Activated naive CD4-positive, alpha-beta T cell treated with anti-CD3 and anti-CD28 coated beads, Interleukin-2, amount 50 U/mL, for 72 hours (primary cell): ENCODE measurements at places on chromosomes 5 and 9. TPM values are rescaled to one million over a fixed set of nuclear protein-coding genes. Genes with fewer than 3 reads are reported as not detected.

The MAST4 gene
- total RNA-seq: 41.7 TPM

The SPATA31C1 gene
- total RNA-seq: not detected

The COL27A1 gene
- 26.7 TPM for total RNA-seq

The WDR70 gene
- total RNA-seq: 22.7 TPM

The GRM6 gene
- total RNA-seq: not detected

The SOX30 gene
- total RNA-seq: not detected

The SLC25A46 gene
- 49.6 TPM for total RNA-seq

The CYSRT1 gene
- total RNA-seq: 0.64 TPM

The GFPT2 gene
- total RNA-seq: 0.36 TPM

The SLC1A3 gene
- not detected for total RNA-seq

DNA sequence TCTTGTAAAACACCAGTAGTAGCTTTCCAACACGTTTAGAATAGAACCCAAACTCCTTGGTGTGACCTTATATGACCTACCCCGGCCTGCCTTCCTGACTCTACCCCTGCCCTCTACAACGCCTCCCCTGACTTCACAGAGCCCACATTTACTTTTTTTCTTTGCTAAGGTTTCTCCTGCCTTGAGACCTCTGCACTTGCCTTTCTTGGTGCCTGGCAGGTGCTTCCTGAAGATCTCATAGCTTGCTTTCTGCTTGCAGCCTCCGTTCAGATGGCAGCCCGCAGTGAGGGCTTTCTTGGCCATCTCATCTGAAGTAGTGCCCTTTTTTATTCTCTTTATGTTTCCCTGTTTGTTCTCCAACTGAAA, 24.3 kb downstream of the NUP214 start:
- DNase-seq: no peak

DNA sequence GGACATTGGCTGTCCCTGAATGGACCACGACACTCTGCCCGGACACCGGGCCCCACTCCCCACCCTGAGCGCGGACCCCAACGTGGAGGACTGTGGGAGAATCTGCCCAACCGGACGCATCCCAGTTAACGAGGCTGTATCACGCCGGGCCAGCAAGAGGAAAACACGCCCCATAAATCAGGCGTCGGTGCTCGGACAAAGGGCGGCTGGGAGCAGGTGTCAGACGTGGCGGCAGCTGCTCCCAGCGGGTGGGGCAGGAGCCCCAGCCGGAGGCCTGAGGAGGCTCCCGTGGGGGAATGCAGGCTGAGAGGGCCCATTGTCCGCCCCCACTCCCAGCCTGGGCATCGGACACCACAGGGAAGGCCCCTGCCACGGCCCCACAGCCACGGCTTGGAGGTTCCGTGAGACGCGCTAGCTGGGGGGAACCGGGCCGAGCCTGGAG, 19.2 kb downstream of the NOTCH1 start:
- DNase-seq: no peak

DNA sequence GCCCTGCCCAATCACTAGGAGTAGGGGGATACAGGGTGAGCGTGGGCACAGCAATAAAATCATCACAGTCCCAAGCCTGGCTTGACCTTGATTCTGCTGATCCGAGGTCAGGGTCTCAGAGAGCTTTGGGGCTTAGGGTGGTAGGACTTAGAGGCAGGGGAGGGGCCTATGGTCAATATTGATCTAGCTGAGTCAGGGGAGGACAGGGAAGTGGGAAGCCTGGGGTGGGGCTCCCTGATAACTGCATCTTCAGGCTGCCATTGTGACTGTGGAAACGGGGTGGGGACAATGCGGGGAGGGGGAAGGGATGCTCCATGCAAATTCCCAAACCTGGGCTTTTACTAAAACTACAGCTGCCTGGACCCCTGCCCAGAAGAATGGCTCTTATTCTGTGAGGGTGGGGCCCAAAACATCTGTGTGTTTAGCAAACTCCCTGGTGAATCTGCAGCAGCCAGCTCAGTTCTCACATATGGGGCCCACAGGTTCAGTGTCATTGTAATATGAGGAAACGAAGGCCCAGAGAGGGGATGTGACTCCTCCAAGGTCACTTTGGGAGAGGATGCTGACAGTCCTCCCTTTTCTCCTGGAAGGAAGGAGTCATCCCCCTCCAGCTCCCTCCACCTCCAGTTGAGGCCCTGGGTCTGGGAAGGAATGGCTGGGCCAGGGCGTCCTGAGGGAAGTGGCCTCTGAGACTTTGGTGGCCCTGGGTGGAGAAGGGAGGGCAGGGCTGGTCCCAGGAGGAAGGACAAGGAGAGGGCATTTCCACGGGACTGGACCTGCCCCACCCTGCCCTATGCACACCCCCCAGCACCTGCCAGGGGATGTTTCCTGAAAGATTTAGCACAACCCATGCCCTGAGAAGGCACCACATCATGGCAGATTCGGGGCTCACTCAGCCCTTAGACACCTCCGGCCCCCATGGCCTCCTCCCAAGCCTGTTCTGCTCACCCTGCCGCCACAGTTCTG, 26.4 kb downstream of the SLC6A7 start:
- no peak for DNase-seq

DNA sequence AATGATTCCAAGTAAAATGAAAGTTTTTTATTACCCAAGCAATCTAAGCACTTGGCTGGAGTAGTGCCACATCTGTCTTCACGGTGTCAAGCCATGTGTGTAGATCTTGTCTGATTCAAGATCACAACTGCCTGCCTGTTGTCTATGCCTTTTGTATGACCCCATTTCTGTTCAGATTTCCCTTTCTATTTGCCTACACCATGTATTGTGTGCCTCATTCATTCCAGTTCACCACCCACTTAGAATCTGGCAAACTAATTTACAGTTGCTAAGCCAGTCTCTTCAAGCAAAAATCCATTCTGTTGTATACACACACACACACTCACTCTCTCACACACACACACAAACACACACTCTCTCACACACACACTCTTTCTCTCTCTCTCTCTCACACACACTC, 33.7 kb downstream of the GLDC start:
- DNase-seq: no peak

- DNase-seq: no peak
Observed at GRCh38 chr5:22593592-22593991, 259.6 kb downstream of the CDH12 start.

DNA sequence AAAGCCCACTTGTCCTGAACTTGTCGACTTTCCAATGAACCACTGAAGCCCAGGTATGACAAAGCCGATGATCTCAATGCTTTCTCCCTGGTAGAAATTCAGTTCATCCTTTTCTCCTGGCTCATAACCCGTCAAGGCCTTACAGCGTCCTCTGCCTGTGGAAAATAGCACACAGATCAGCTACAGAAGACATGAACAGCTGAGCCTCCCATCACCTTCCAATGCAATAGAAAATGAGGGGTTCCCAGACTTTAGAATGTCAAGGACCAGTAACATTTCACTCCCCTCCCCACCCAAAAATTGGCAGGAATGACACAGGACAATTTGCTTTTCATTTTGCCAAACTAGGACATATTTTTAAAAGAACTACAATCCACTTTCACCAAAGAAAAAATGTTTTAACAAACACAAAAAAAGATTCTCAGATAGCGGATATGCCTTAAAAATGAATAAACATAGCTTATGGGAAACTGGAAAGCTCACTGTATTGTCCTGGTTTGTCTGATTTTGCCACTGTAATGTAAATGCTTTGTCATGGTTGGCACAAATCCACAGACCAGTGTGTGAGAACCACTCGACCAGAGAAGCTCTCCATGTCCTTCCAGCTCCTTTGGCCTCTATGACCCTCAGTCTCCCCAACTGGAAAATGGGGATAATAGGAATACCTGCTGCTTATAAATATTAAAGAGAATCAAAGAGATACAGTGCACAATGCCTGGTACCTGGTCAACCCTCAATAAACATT, 24.4 kb downstream of the SH3TC2 start:
- no peak for DNase-seq

- DNase-seq: no peak
Observed at GRCh38 chr9:90916147-90916734, 114.6 kb downstream of the SYK start.

DNA sequence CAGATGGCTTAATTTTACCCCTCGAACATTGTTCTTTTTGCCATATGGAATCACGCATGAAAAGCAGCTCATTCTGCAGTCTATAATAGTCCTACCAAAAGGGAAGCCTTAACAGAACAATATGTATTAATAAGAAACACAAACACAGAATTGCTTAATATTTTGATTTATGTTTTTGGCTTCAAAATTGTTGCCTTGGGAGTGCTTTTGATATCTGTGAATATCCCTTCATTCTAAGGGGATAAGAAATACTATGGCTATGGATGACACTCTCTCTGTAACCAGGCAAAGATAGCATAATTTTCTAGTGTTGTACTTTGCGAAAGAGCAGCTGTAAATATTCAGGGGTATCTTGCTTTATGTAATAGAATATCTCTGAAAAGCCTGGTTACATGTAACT, 26.3 kb upstream of the CFAP95 start:
- no peak for DNase-seq

DNA sequence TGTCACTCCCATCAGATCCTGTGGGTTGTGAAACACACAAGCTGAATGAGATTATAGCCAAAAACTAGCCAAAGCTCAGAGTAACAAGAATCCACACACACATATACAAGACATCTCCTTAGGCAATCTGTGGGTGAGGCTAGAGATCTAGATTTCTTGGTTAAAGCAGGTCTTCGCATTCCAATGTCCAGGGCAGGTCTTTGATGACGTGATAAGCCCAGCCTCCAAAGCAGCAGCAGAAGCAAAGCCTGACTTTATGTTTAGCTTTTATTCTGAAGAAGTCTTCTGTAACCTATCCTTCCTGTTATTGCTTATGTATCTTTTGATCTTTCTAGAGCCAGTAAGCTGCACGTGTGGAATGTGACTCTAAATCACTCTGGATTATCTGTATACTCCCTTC, 199.1 kb upstream of the SLC30A5 start:
- no peak for DNase-seq

DNA sequence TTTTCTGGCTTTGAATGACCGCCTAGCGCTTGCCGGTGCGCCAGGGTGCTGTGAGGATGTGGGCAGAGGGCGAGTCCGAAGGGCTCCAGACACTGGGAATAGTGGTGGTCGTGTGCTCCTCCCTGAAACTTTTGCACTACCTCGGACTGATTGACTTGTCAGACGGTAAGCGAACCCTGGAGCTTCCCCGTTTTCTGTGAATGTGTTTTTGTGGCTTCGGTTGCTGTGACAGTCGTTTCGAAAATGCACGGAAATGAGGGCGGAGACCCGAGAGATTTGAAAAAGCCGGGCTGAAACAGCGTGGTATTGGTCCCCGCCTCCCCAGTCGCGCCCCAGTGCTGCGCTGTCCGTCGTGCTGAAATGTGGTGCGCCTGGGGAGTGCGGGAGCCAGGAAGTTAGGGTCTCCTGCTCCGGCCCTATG, 102.5 kb upstream of the GABRP start:
- no peak for DNase-seq

GRCh38 chr5:97547999-97548738, 365.1 kb upstream of the RIOK2 start:
- no peak for DNase-seq

DNA sequence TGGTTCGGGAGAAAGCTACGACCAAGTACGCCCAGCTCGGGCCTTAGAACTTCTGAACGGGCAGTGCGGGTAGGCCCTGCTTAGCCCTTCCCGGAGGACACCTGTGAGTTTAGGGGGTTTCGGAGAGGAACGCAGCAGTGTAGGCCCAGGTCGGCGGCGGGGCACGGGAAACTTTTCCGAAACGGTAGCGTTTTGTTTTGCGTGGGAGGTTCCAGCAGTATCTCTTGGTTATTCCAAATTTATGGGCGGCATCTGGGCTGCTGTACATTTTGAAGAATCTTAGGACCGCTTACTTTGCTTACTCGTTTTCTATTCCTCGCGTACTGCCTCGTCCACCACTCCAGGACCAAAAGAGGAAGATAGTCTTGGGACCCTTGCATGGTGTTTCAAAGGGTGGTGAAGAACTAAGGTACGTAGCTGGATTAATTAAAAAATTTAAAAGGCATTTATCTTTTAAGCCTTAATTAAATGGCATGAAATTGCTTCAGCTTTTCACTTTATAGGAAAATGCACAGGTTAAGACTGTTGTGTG, 492 bp downstream of the TENT2 start:
- DNase-seq: no peak

DNA sequence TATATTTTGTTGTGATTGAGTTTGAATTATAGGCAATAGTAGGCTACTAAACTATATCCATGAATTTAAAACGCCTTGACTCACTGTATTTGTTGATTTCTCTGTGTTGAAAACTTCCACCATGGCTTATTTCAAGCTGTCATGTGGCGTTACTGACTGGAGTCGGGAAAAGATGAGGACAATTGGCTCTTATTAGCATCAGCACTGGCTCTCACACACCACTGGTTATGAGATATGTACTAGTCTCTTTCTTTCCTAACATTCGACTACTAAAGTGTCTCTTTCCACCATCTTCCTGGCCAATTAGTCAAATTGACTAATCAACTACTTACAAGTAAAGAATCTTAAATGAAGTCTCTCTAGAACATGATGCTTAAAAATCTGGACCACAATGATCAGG, 9.1 kb upstream of the DAB2 start:
- DNase-seq: no peak

DNA sequence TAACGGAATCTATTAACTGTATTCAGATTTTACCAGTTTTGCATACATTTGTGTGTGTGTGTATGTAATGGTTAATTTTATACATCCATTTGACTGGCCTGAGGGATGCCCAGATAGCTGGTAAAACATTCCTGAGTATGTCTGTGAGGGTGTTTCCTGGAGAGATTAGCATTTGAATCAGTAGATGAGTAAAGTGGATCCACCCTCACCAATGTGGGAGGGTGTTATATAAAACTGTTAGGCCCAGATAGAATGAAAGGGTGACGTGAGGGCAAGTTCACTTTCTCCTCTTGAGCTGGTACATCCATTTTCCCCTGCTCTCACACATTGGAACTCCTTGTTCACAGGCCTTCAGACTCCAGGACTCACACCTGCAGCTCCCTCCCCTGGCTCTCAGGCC, 88.7 kb downstream of the EMB start:
- DNase-seq: no peak

- DNase-seq: no peak
Observed at GRCh38 chr5:14794583-14795230, 76.9 kb downstream of the ANKH start.

DNA sequence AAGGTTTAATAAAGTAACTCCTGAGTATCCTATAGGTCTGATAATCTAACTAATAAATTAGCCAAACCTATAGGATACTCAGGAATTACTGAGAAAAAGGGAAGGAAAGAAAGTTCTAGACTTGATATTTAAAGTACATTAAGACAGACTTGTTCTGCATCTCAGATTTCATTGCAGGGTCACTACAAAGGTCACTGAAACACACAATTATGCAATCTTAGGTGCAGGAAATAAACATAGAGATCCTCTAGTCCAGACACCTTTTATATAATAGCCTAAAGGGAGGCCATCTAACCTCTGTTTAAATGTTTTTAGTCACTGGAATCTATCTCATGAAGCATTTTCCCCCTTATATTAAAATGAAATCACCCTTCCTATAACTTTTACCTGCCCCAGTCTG, 1215.7 kb downstream of the MAT2B start:
- no peak for DNase-seq
